D721Med (cell line): ENCODE measurements at places on chromosomes 2 and 18.

GRCh38 chr2:240441326-240441992 lies 6.0 kb downstream of the GPC1 start:
- no peak for DNase-seq

DNA sequence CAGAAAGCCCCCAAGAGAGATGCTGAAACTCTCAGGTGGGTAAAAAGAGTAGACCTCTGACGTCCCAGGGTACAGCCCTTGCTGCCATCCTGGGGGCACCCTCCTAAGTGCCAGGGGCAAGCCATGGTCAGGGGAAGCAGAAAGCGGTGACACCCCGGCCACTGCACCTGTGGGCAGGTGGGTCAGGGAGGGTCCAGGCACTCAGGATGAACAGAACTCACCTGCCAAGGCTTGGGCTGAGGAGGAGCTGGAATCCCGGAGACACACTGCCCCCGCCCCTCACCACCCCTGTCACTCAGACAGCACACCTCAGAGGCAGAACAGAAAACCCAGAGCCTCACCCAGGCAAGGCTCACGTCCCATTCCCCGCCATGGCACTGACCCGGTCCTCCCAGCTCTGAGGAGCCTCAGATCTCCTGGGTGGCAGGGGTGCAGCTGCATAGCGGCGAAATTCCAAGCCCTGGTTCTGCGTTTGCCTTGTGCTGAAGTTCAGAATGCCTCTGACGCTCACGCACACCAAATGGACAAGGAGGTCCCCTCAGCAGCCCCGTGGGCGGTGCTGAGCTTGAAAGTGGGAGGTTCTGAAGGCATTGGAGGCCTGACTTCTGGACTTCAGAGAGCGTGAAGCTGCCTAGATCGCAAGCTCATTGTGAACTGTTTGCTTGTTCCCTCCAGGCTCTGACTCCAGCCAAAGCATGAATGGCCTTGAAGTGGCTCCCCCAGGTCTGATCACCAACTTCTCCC lies 4.3 kb downstream of the GPR17 start:
- no peak for DNase-seq

DNA sequence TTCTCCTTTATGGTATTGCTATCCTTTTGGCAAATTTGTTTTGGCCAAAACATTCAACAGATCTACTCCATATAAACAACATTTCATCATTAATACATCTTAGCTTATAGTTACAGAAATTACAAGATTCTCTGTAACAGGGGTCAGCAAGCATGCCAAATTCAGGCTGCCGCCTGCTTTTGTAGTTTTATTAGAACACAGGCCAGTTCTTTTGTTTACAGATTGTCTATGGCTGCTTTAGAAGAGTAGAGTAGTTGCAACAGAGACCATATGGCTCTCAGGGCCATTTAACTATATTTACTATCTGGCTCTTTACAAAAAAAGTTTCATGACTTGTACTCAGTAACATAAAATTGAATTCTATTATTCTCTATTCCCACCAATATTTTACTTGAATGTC lies 53.9 kb downstream of the LNPK start:
- DNase-seq = no peak

DNA sequence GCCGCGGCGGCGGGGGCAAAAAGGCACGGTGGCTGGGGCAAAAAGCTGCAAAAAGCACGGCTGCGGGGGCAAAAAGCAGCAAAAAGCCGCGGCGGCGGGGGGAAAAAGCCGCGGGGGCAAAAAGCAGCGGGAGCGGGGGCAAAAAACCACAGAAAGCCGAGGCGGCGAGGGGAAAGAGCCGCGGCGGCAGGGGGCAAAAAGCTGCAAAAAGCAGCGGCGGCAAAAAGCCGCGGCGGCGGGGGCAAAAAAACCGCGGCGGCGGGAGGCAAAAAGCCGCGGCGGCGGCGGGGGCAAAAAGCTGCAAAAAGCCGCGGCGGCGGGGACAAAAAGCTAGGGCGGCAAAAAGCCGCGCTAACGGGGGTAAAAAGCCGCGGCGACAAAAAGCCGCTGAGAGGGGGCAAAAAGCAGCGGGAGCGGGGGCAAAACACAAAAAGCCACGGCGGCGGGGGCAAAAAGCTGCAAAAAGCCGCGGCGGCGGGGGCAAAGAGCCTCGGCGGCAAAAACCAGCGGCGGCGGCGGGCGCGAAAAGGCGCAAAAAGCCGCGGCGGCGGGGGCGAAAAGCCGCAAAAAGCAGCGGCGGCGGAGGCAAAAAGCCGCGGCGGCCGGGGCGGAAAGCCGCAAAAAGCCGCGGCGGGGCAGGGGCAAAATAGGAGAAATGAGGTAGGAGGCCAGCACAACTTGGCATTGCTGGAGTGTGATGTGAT lies 123.4 kb downstream of the ANKRD30BL start:
- DNase-seq = no peak

DNA sequence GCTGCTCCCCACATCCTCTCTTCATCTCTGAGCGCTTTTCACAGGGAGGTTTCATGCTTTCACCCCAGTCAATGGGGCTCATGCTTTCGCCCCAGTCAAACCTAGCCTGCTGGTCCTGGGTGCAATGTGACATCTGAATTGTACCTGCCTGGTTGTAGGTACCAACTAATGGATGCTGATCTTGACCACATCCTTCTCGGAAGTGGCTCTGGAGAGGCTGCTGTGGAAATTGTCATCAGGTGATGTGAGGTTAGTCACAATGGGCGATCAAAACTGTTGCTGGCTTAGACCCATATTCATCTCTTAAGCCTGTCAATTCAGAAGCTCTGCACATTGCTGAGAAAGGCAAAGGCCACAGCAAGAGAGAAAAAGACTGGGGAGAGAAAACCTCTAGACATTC lies 32.7 kb upstream of the ALKAL2 start:
- DNase-seq = no peak

DNA sequence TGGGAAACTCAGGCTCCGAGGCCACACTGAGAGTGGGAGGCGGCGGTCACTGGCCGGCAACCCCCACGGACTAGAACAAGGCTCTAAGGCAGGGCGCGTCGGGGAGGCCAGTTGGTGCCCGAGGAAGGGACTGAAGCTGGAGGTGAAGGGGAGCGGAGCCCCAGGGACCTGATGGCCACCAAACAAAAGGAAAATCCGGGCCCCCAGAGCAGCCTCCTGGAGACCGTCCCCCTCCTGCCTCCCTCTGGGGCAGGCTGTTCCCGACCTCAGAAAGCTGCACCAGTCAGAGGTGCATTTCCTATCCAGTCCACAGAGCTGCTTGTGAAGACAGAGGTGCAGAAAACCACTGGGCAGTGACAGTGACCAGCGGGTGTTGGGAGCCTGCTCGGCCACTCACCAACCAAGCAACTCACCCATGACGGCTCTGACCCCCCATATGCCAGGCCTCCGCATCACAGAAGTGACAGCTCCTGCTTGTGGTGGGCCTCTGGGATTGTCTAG lies 172.7 kb downstream of the TWIST2 start:
- no peak for DNase-seq
